NCI-H526 (cell line): ENCODE measurements at places on chromosomes 16 and 17.

DNA sequence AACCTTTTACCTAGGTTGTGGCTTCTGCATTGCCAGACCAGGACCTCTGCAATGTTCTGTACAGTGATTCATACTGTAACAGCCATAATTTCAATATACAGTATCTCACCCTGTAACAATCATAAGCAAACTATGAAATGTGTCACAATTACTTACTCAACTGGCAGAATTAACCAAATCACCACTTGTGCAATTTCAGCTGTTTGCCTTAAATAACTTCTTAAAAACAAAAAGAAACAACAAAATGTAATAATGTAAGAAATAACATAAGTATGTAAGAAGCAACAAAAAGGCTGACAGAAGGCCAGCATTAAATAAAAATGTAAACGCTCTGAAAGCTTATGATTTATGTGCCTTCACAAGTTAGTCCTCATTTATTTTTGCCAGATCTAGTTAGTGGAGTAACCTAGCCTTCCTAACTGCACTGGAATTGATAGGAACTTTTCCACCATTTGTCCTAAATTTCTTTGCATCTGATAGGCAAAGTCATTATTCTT is 96.9 kb downstream of the SKAP1 start:
- DNase-seq = no peak

DNA sequence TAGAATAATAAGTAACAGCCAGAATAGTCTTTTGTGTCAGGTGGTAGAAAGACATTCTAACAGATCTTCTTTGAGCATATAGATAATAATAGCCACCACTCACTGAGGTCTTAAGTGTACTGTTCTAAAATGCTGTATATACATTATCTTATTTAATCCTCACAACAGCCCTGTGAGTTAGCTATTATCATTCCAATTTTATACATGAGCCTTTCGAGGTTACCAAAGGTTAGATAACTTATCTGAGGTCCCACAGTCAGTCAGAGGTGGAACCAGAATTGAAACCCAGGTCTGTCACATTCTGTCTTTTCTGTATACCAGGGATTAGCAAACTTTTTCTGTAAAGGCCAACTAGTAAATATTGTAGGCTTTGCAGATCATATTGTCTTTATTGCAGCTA is 23.2 kb downstream of the REXO5 start:
- DNase-seq = no peak

DNA sequence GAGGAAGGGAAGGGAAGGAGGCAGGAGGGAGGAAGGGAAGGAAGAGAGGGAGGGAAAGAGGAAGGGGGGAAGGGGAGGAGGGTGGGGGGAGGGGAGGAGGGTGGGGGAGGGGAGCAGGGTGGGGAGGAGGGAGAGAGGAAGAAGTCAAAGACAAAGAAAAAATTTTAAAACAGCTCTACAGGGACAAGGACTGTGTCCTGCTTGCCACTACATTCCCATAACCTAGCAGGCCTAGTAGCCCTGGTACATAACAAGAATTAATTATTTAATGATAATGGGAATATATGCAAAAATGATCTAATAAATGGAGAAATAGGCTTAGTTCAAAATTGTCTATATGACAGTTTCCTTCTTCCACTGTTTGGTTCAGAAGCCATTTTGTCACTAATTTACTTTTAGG is 47.6 kb upstream of the NOG start:
- DNase-seq = no peak

GRCh38 chr16:23145186-23145585 is 4.1 kb downstream of the USP31 start:
- DNase-seq = no peak

GRCh38 chr17:332558-333322 is 19.9 kb downstream of the RPH3AL start:
- no peak for DNase-seq

DNA sequence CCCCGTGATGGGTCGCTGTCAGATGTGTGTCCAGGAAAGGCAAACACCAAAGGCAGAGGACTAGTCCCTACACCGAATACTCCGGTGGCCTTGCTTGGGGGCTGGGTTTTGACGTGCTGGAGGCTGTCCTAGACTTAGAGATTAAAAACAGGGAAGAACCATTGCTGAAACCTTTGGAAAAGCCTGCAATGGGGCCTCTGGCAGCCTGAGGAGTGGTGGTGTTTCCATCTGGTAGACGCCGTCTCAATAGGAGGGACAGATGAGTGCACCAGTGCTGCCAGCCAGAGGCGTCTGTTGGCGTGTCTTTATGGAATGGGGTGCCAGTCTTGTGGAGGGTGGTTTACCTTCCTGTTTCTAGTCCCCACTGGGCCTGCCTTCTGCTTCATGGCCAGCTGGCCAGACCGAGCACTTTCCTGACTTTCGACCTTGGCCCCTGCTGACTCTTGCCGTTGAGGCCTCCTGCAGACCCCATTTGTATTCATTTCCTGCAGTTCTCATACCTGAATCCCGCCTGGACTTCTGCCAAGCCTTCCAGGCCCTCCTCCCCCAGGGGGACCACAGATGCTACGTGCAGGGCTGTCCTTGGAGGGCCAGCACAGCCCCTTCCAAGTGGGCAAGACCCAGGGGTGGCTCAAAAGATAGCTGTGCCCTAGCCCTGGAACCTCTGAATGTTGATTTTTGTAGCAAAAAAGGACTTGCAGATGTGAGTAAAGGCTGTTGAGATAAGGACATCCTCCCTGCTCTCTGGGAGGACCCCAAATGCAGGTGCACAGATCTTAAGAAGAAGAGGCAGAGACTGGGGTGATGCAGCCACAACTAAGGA is 1.9 kb upstream of the DNASE1 start:
- no peak for DNase-seq

- no peak for DNase-seq
Measured at GRCh38 chr17:65047941-65048340, 8.6 kb downstream of the GNA13 start.

DNA sequence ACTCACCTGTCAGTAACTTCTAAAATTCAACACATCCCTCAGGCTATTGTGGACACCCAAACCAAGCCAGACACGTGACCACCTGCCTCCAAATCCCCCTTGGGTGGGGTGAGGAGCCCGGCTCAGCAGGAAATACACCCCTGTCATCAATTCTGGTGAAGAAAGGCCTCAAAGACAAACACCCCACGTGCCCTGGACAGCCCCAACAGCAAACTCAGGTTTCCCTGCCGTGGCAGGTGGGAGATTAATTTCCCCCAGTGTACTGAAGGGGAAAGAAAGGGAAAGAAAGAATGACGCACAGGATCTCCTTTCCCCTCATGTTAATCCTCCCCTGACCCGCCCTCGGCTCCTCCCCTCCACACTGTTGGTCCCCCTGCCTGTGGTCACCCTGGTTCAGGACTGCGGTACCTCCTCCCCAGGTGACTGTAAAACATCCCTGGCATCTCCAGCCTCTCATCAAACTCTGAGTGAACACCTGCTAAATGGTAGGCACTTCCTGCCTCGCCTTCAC is 98.3 kb downstream of the ZNF423 start:
- no peak for DNase-seq

GRCh38 chr16:30131869-30132475 is 9.0 kb upstream of the MAPK3 start:
- DNase-seq = no peak

DNA sequence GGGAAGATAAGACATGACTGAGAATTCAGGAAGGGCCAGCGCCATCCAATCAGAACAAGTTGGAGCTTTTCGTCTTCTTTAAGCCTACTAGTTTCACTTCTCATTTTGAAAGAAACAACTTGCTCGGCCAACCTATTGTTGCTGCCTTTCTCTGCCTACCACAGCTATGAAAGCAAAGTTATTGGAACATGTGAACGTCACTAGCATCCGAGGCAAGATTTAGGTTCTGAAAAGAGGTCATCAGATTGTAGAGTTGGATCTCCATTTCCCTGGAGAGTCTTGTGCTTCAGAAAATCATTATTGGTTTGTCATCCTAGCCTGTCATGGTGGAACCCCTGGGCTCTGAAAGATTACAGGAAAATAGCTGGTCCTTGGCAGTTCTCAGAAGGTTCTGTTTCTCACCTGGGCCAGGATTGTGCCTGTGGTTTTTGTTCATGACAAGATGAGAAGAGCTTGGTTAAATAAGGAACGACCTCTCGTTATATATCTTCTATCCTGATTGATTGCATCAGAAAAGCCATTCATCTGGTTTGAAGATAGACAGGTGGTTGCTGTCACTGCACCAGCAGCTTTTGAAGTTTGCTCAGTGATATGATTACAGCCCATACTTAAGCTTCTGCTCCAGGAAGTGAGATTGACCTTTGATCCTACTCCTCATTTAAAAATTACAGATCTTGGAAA is 25.3 kb downstream of the CDH13 start:
- no peak for DNase-seq

DNA sequence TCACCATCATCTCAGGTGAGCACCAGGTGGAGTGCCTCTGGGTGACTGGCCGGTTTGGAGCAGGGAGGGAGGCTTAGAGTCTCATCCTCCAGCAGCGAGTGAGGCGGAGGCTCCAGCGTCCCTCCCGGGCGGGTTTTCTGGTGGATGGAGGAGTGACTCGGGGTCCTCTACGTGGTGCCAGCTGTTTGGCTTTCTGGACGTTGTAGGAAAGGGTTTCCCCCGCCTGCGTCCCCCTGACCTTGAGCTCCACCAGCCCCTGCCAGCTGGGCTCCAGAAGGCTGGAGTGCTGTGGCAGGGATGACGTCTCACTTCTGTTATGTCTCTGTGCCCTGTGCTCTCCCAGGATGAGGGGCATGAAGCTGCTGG is 522 bp downstream of the DNASE1 start:
- no peak for DNase-seq

DNA sequence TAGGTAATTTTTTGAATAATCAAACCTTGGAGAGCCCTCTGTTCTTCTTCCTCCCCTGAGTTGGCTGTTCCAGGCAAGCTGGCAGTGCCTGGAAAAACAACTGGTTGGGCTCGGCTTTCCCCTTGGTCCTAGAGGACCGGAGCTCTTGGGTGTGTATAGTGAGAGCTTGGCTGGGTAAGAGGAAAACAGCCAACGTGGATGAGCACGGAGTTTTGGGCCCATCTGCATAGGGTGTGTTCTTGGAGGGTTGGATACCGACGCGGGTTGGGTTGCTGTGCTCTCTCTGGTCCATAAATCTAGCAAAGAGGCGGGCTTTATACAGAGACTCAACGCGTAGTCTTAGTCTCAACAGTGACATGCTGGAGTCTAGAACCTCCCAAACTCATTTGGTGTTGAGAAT is 23.2 kb downstream of the ITGB3 start:
- DNase-seq = peak; percentile 95

GRCh38 chr16:14111713-14112538 is 40.8 kb downstream of the MRTFB start:
- no peak for DNase-seq

GRCh38 chr17:50689251-50689650 is 18.5 kb downstream of the ANKRD40 start:
- DNase-seq = no peak

DNA sequence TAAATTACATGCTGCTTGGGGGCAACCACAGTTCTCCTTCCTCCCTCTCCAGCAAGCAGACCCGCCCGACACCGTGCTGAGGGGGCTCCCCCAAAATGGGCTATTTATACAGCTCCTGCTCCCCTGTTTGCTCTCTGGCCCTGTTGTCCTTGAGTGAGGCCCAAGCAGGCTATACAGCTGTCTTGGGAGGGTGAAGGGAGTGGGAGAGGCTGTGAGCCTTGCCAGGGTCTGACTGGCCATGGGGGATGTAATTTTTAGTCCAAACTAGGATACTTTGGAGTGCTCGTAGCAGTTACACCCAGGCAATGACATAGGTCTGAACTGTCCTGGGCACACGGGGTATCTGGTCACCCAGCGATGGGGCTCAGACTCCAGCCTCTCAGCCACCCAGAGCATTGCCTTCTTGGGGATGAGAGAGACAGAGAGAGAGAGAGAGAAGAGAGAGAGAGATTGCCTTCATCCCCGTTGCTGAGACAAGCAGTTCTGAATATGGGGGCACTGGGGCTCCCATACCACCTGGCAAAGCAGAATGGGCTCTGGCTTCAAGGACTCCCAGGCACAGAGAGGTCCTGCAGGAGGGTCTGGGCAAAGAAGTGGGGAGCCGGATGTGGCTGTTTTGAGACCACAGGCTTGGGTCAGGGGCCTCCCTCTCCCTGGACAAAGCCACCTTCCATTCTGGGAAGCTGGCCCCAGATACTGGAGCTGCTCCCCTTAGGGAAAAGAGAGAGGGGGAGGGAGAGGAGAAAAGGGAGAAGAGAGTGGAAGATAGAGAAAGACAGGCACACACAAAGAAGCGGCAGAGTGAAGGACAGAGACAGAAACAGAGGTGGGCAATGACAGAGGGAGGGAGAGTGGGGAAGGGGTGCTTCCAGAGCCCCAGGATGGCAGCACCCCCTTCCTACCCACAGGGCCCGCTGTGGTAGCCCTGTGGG is 10.7 kb upstream of the TMEM92 start:
- DNase-seq = no peak

- DNase-seq = no peak
Measured at GRCh38 chr17:35900708-35901480, 20.7 kb upstream of the CCL5 start.

- no peak for DNase-seq
Measured at GRCh38 chr17:48179071-48179945, 71.7 kb downstream of the SNX11 start.

DNA sequence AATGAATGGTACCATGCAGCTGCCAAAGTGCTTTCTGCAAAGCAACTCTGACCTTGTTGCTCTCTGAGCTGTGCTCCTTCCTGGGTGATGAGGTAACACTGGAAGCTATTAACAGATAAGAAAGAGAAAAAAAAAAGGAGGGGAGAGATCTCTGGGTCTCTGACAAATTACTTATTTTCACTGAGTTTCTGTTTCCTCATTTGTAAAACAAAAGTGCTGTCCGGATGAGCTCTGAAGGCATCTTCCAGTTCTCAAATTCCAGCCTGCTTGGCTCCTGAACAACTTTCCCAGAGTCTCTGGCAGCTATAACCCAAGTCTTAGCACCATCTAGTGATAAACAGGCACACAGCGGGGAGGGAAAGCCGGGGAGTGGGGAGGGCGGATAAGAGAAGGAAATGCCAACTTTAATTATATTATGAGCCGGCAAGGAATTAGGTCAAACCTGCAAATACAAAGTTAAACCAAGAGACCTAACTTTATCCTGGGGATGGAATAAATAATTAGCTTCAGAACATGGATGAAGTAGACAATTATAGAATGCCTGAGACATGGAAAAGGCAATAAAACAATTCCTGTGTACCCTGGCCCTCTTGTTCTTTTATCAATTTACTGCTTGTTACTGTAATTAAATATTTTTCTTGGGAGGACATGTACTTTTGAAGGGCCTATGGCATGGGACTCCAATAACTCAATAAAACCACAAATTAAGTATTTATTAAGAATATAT is 61.3 kb upstream of the KIFC3 start:
- DNase-seq = no peak
